ENCODE measurements at places on chromosomes 3 and 15.

- DNase-seq: no peak
These were observed 32.3 kb downstream of the SRP14 start for GRCh38 chr15:40006646-40007045.

DNA sequence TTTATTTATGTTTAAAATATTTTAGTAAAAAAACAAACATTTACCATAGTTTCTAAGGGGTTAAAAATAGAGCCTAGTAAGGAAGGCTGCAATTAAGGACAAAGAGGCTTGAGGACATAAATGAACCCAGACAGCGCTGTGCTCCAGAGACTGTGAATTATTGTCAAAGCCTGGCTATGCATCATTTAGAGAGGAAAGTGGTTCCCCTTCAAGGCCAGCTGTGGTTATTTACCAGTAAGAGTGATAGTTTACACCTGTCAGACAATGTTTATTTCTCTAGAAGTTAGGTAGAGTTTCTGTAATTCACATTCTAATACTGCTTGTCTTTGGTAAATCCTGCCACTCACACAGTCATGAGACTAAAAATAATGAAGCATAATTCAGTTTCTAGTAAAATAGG lies 32.4 kb upstream of the PIK3R4 start:
- no peak for DNase-seq

GRCh38 chr3:193165431-193166120 lies 75.4 kb upstream of the PLAAT1 start:
- DNase-seq: no peak

- DNase-seq: no peak
These were observed 88.1 kb downstream of the RTP4 start for GRCh38 chr3:187456250-187456649.

DNA sequence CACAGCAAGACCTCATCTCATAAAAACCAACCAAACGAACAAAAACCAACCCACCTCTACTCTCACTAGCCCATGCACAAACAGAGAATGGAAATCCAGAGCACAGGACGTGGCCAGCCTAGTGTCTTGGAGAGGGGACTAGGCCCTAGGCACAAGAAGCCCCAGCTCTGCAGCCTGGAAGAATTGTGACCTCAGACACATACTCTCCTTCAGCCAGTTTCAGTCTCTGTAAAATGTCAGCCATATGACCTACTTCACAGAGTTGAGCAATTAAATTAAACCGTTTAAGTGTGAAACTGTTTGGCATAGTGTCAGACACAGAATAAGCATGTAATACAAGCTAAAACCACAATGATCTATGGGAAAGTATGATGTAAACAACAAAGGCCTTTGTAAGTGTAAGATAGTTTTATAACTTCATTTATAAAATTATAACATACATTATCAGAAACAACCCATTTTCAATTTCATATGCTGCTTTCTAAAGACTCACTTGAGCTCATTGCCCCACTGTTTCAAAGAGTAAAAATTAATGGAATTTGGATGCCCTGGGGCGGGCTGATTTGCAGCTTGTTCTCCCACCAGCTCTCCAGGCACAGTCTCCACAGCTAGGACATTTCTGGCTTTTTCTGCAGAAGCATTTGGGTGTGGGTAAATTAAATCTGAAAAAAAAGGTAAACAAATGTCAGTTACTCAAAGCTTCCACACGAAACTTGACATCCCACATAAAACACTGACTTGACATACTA lies 32.9 kb downstream of the TBC1D2B start:
- DNase-seq: peak; percentile 35

- no peak for DNase-seq
These were observed 19.2 kb downstream of the CPA3 start for GRCh38 chr3:148884261-148884660.

DNA sequence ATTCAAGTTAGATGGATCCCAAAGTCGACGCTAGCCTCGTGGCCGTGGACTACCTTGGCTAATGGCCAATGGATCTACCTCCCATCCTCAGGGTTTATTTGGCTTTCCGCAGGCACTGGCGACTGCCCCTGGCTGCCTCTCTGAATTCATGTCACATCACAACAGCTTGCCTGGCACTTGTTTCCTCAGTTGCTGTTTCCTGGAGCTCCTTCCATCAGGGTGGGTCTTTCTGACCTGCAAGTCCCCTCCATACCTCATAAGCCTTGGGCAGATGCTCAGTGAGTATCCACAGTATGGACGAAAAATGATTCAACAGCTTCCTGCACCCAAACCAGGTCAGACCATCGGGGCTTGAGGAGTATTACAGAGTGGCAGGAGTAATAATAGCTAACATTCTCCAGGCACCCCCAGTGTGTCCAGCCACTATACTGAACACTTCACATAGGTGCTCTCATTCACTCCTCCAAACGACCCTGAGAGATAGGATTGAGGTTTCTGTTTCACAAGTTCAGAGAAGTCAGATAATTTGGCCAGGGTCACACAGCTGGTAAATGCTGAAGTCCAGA lies 311.5 kb downstream of the TLE3 start:
- no peak for DNase-seq

DNA sequence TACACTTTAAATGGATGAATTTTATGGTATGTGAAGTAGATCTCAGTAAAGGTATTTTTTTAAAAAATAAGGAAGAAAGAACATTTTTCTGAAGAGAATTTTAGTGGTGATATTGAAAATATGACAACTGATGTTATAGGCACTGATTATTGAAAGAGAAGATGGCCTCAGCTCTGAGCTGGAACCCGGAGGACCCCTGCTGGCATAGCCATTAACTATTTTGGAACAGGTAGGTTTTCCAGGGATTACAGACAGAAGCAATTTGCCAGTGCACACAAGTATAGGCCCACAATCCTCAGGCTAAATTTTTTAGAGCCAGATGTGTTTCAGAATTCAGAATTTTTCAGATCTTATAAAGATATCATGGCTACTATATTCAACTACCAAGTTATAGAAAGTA lies 315.9 kb upstream of the GPR149 start:
- no peak for DNase-seq

All from CD4-positive, alpha-beta T cell treated with Interleukin-17A for 4 hours (primary cell).